Posterior vena cava (tissue), 2 donors: ENCODE measurements at places on chromosomes 4 and X. TPM values are rescaled to one million over a fixed set of nuclear protein-coding genes. Genes with fewer than 3 reads are reported as not detected.

- DNase-seq = no peak
Measured at GRCh38 chrX:111151764-111152163, 55.8 kb downstream of the PAK3 start.

The BST1 gene
- 19.3 TPM for total RNA-seq

DNA sequence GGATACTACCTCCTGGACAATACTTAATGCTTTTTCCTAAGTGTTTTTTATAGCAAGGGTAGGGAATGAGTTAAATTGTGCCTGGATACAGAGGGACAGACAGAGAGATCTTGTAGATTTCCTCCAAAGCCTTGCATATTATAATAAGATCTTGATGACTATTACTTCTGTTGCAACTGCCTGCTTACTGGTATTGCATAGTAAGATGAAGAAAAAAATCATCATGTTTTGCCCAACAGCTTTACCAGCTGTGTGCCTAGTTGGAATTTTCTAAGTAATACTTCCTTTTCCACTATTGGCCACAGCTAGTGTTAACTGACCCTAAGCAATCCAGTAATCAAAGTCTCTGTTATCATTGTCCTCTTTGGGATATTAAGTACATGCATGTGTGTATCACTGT lies 139.0 kb downstream of the DCK start:
- no peak for DNase-seq

DNA sequence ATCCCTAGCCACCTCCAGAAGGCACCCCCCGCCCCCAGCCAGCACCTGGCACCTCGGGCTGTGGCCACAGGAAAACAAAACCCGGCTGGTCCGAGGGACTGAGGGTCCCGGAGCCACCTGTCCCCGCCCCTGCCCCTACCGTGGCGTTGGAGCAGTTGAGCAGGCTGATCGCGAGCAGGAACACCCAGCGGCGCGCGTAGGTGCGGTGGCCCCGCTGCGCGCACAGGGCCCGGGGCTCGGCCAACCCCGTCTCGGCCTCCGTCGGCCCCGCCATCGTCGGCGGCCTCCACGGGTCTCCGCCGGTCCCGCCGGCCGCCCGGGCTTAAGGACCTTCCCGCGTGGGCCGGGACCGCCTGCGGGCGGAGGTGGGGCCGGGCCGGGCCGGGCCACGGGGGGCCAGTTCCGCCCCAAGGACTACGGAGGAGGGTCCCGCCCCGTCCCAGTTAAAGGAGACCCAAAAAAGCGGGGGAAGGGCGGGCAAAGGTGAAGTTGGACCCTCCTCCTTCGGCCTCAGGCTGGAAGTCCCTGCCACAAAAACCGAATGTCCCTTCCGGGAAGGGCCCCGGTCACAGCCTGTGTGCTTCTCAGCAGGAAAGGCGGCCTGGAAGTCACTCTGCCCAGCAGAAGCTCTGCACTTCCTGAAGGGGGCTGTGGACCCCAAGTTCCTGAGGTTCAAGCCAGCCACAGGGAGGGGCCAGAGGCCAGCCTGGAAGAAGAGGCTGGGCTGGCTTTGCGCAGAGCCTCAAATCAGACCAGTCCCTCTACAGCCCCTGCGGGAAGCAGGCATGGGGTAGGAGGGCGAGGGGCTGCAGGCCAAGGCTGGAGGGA lies at the start of gene SLC49A3:
Gene SLC49A3 (minus strand): TSS at position 298 of the 828 bp plus-strand sequence. CDS start 24 bp downstream, at position 274.
- no peak for DNase-seq

- no peak for DNase-seq
Measured at GRCh38 chr4:4284827-4285618, 4.9 kb downstream of the LYAR start.

DNA sequence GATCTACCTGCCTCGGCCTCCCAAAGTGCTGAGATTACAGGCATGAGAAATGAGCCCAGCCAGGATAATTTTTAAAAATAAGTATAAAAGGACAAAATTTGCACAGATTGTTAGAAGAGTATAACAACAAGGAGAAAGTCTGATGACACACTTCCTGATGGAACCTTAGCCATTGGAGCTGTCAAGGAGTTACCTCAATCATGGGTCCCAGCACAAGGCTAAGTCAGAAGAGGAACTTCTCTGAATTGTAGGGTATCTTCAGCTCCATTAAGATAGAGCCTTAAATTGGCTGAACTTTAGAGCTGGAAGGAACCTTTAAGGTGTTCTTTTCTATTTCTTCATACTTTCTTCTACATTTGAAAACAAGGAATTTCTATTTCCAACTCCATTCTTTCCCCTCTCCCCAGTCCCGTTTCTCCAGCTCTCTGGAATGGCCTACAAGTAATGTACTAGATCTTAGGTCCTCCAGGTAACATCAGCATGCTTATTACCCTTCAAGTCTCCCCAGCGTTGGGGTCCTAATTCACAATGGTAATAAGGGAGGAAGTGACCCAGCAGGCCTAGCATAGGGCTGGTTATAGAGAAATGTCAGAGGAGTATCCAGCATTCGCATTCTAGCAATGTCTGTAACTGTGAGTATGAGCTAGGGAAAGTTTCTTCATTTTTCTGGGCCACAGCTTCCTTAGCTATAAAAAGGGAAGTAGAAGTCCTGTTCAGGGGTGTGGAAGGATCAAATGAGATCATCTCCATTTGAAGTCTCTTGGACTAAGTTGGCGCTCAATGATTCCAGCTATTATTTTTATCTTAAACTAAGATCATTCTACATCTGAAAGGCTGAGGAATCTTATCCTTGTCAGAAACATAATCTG lies 18.5 kb upstream of the RBPJ start:
- no peak for DNase-seq

The APLN gene
- total RNA-seq = 8.5 TPM

DNA sequence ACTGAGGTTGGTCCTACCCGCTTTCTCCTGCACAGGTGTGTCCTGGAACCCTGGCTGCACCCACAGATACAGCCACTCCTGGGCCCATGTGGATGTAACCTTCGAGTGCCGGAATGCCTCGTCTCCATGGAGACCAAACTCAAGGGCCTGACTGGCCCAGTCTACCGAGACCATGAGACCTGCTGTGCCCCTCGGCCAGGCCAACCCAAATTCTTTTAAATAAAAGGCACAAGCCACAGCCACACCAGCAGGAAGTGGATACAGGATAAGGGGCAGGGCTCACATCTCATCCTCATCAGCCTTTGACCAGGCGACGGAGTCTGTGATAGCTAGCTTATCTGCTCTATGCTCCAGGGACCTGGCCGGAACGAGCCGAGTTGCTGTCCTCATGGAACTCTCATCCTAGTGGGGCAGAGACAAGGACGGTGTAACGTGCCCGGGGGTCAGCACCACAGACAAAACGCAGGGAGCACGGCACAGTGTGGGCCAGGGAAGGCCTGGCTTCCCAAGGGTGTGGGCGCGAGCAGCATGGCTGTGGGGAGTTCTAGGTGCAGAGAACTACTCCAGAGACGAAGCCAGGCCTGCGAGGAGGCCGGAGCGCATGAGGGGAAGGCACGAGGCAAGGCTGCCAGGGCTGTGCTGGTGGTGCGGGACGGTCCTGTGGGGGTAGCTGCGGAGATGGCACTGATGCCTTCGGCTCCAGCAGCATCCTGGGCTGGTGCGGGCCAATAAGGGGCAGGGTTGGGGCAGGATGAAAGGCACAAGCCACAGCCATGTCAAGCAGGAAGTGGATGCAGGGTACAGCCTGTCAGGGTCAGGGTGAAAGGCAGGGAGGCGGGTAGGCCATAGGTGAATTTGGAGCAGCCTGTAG lies 22.7 kb downstream of the NOP14 start:
- DNase-seq = peak; percentile 72

The LRAT gene
- 0.10 TPM for total RNA-seq

DNA sequence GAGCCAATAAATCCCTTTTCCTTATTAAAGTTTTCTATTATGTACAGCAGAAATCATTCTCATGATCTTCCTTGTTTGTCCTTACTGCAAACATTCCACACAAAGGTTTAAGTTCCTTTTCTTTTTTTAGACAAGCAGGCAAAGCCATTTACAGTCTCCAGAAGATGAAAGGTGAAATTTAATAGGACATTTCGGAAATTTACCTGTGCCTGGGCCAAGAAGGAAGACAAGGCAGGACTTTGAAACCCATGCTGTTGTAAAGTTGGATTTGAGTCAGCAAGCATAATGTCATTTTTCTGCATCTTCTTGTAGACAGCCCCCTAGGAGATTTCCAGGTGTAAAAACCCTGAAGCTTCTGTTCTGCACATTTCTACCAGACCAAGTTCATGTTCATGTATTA lies 188.1 kb downstream of the PAPSS1 start:
- no peak for DNase-seq

GRCh38 chr4:173807347-173807746 lies 277.3 kb upstream of the HAND2 start:
- no peak for DNase-seq

- DNase-seq = no peak
Measured at GRCh38 chr4:54014666-54015160, 49.7 kb downstream of the CHIC2 start.

DNA sequence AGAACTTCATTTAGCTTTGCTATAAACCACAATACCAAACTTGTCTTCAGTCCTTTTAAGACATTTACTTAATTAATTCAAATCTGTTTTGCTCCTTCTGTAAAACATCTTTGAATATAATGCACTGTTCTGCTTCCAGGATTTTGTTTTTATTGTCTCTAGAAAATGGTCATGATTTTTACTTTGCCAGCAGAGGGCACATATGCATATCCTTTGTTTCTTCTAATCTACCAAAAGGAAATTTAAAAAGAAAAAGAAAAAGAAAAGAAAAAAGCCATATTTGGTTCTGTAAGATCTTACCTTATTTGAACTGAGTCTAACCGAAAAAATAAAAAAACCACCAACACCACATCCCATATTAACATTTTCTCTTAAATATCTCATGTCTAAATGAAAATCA lies 101.9 kb upstream of the CCSER1 start:
- DNase-seq = no peak

The ETNPPL gene
- total RNA-seq = not detected

- no peak for DNase-seq
Measured at GRCh38 chr4:98864560-98864959, 64.4 kb downstream of the EIF4E start.

DNA sequence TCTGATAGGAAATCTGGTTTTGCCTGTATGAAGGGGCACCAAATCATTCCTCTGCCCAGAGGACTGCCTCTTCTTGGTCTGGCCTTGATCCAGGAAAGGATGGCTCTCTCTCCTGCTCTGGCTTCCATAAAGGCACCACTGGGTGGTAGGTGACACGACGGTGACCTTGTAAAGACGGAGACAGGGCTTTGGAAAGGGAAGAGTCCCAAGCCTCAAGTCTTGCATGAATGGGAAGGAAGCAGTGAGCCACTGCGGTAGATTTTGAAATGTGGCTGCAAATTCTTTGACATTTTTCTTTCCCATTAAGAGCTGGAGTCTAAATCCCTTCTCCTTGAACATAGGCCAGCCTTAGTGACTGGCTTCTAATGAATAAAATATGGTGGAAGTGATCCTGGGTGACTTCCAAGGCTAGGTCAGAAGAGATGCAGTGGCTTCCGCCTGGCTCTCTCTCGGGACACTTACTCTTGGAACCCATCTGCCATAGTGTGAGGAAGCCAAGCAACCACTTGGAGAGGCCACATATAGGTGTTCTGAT lies 347.4 kb downstream of the BCOR start:
- DNase-seq = peak; percentile 41

The ALAS2 gene
- 13.1 TPM for total RNA-seq

GRCh38 chr4:126799971-126800574 lies 832.7 kb upstream of the INTU start:
- no peak for DNase-seq

DNA sequence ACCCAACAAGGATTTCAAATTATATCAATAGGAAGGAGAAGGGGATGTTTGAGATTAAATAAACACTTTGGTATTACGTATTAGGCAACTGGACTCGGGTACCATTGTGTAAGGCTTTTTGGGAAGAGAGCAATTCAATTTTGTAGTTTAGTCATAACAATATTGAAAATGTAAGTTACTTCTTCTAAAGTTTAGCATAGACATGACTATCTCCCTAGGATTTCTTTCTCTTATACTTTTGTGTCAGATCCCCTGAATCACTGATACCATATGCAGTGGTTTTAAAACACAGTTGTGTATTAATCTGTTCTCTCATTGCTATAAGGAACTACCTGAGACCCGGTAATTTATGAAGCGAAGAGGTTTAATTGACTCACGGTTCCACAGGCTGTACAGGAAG lies 123.8 kb upstream of the FAM9C start:
- no peak for DNase-seq

- no peak for DNase-seq
Measured at GRCh38 chr4:84939113-84939512, 27.4 kb downstream of the WDFY3 start.

GRCh38 chr4:34258176-34258575 lies 1986.1 kb downstream of the ARAP2 start:
- no peak for DNase-seq

The ATOH1 gene
- not detected for total RNA-seq

- DNase-seq = no peak
Measured at GRCh38 chrX:73850124-73851013, 287.4 kb downstream of the CHIC1 start.

The CFP gene
- total RNA-seq = 10.0 TPM

DNA sequence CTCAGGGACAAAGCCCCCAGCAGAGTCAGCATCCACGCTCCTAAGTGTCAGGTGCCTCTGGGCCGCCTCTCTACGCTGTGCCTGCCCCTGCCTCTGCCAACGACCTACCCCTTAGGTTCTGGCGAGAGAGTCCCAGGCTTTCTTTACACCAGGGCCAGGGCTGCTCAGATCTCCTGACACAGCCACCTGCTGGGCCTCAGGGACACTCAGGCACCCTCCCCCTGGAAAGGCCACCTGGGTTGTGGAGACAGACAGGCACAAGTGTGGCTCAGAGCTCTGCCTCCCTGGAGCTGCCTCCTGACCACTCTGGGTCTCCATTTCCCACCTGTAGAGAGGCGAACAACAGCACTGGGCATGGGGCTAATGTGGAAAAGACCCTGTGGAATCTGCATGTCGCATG lies 90.0 kb upstream of the ADRA2C start:
- peak; percentile 70 for DNase-seq

The RNF175 gene
- 0.52 TPM for total RNA-seq

GRCh38 chrX:43560247-43560946 lies 95.7 kb upstream of the MAOA start:
- no peak for DNase-seq

- DNase-seq = no peak
Measured at GRCh38 chrX:9577555-9577954, 112.7 kb downstream of the TBL1X start.

The PALLD gene
- total RNA-seq = 649 TPM

GRCh38 chr4:176539785-176540175 lies 220.0 kb downstream of the SPCS3 start:
- DNase-seq = no peak

DNA sequence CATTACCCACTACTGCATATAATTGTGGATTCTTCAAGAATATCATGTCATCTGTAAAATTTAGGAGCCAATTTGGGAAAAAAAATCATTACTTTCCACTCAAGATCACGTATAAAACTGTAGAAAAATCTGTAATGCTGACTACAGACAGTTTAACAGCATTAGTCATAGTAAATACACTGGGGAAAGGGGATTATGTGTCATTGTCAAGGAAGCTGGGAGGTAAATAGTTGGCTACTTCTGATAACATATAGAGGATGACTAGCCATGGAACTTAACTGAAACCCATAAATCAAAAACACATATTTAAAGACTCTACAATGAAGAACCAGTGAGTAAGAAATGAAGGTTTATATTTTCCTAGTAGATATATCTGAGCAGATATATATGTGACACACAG lies 1666.4 kb upstream of the IGFBP7 start:
- no peak for DNase-seq

GRCh38 chr4:178963446-178964045 lies 1521.3 kb upstream of the AGA start:
- DNase-seq = no peak

- DNase-seq = peak; percentile 57
Measured at GRCh38 chr4:945274-946102, 13.2 kb downstream of the TMEM175 start.
